KG1 (cell line): ENCODE measurements at places on chromosomes 12 and 14.

GRCh38 chr14:35043046-35043445, 3.0 kb upstream of the FAM177A1 start:
- no peak for DNase-seq

DNA sequence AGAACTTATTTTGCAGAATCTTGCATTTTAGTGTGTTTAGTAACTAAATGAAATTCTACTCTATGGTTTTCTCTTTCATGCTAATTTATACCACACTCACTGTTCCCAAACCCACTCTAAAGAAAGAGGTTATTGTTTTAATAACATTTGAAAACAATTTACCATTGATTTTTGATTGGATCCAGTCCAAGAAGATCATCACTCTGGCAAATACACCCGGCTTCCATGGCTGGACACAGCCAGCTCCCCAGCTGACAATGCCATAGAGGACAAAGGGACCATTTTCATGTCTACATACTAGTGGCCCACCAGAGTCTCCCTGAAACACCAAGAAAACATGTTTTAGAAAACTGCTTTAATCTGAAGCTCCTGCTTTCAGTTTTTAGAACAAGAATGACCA, 42.4 kb downstream of the OVCH1 start:
- DNase-seq = no peak

- DNase-seq = no peak
Observed at GRCh38 chr12:39230086-39230485, 212.8 kb downstream of the KIF21A start.

DNA sequence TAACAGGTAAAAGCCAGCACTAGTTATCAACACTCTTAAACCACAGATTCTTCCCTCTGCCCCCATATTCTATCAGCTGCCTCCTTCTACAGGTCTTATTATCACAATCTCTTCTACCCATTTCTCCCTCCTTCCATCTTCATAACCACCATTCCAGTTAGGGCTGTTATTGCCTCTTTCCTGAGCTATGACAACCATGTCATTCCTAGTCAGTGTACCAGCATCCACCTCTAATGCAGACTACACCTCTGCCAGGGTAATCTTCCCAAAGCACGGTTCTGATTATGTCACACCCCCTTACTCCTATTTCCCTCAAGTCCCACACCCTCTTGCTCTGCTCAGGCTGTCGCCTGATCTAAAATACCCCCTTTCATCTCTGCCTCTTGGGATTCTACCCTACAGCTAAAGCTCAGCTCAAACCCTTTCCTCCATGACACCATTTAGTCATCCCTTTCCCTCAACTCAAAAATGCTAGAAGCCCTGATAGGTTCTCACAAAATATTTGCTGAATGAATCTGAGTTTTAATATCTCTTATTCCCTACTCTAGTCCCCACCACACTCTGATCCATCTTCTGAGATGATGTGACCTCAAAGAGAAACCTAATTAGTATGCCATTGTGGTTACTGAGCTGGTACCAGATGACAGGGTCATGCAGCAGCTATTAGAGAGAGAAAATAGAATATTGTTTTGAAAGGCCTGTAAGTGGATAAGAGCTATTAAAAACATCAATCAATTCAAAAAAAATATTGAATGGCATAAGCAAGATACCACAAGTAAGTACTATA, 11.7 kb downstream of the RACGAP1 start:
- DNase-seq = no peak

DNA sequence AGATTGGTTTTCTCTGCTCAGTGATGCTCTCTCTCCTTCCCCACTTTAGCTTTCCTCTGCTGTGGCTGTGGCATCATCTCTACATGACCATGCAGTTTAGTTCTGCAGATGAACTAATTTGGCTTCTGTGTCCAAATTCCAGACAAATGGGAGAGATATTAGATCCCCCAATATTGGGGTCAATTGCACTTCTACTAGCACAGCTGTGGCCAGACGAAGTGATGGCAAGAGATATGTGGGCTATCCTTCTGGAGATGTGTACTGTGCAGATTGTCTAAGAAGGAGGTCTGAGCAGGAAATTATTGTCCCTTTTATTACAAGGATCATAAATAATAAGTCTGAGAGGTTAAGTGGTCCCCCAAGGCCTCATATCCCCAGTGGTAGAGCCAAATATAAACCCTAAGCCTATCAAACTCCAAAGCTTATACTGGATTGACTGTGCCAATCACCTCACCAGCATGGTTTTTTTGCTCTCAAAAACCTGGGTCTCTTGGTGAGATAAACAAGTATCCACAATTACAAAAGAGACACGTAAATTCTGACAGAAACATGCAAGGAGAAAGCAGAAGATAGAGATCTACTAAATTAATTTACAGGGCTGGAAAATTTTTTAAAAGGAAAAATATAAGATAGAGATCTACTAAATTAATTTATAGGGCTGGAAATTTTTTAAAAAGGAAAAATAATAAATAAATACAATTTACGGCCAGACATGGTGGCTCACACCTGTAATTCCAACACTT, 29.1 kb upstream of the GCH1 start:
- DNase-seq = no peak
